ENCODE measurements at places on chromosomes 7 and 10.

GRCh38 chr7:80826520-80827238, 92.2 kb downstream of the SEMA3C start:
- no peak for DNase-seq

GRCh38 chr10:78658645-78659597, 409.8 kb upstream of the ZMIZ1 start:
- DNase-seq, result no peak

- no peak for DNase-seq
Observed at GRCh38 chr7:113742377-113742776, 176.4 kb downstream of the PPP1R3A start.

GRCh38 chr7:156833312-156833711, 59.7 kb downstream of the LMBR1 start:
- DNase-seq, result no peak

DNA sequence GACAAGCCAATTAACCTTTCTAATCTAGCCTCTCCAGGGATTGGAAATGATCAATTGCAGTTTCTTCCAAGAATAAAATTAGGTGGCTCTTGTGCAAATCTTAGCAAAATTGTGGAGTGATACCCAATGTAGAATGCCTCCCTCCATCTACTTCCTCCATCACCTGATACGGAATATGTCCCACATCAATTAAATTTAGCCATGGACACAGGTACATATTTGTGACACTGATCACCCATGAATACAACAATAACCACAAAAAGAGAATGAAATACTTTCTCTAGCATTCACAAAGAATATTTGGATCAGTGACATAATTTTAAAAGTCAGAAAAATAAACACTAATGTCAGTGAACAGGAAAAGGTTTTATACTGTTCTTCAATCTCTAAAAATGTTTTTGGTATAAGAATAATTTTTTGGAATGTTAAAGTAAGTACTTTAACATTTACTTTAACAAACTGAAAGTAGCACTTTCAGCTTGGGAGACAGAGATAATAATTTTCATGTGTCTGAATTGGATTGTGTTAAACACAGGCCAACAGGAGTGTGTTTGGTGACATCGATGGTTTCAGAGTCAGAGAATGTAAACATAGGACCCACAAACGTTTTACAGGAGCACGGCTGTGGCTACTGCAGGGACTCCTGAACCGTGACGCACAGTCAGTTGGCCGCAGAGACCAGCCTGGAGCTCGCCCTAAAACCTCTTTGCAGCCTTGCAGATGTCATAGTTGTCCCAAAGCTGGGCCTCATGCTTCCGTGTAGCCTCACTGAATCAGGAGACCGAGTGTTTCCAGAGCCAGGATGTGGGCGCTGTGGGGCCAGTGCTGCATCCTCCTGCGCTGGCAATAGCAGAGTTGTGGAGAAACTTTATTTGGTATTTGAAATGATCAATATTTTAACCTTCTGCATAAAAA, 7.2 kb downstream of the RBM20 start:
- DNase-seq, result no peak

DNA sequence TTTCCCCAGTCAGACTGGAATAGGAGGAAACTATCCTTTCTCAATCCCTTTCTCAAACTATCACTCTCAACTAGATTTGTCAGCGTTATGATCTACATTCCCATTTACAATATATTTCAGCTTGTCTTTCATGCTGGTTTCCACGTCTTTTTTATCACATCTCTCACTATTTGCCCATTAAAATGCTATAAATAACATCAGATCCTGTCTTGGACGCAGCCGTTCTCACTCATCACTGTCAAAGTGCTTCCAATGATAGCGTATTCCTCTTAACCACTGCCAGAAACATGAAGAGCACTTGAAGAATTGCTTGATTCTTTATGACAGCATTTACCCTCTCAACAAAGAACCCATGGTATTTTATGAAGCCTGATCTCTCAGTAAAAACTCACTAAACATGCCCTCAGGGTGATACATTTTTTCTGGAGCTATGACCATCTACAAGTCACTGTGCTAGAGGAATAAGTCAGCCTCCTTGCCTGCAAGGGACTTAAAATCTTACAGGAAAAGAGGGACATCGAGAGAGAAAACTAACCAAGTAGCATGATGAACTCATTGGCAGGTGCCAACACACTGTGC, 205.6 kb upstream of the PFKP start:
- DNase-seq, result no peak

GRCh38 chr10:25082276-25083204, 66.1 kb downstream of the THNSL1 start:
- no peak for DNase-seq

DNA sequence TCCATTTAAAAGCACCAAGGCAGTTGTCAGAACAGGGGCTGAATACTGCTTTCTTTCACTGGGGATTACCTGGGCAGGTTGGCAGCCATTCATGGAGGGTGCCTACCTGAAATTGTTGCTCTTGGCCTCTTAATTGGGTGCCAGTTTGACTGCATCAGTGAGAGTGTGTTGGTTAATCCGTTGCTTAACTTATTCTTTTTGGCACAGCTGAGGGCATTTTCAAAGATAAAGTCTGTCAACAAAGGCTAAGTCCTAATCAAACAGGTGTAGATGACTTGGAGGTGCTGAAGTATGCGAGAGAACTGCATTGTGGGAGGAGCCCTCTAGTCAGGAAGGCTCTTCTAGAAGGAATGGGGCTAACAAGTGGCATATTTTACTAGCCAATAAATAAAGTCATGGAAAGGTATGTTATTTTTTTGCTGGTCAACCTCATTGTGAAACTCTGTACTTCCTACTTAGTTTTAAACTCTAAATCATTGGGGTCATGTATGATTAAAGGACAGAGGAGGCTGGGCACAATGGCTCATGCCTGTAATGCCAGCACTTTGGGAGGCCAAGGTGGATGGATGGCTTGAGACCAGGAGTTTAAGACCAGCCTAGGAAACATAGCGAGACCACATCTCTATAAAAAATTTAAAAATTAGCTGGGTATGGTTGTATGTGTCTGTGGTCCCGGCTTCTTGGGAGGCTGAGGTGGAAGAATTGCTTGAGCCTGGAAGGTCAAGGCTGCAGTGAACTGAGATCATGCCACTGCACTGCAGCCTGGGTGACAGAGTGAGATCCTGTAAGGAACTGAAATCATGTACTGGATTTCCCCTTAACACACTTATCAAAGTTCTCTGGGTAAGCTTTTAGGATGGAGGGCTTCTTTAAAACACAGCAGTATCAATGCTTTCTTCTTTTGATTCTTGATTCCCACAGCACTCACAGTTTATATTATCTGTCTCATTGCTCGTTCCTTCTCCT, 134.1 kb downstream of the LRMDA start:
- DNase-seq, result no peak

DNA sequence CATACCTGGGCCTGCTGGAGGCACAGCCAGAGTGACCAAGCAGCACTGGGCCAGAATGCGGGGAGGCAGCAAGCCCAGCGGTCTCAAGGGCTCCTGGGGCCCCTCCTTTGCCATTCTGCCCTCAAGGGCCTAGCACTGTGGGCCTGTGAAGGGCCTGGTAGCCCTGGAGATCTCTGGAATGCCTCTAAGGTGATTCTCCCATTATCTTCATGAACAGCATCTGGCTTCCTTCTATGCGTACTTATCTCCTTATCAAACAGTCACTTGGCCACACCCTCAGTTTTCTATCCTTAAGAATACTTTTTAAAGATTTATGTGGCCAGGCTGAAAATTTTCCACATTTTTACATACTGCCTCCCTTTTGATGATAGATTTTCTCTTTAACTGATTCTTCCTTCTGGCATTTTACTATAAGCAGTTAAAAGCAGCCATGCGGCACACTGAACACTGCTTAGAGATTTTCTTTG, 67.5 kb upstream of the CCNY start:
- no peak for DNase-seq

DNA sequence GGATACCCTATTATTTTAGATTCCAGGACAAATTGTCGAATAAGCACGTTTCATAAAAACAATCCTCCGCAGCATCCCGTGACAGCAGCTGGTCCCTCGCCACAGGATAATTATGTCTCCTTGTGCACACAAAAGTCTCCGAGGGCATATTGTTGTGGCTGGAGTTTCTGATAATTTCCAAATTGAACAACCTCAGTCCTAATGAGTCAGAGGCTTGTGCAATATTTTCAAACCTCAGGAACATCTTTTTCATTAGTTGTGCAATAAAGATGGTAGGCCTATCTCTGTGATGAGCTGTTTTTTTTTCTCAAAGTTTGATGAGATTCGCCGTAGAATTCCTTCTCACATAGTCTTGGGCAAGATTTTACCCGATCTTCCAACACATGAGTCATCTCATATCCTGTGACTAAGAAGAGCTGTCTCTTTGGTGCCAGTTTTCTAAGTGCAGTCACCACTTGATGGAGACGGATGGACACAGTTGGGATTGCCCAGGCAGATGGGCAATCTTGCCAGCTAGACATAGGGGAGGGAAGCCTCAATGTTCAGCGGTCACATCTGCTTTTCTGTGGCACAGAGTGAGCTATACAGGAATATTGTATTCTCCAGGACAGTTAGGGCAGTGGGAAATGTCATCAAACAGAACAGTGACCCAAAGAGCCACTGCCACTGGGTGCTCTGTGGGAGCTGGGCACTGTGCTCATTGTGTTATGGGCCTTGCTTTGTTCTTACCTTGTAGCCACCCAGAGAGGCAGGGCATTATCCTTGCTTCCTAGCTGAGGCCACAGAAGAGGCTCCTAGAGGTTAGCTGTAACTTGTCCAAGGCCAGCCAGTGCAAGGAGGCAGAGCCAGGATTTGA, 7.8 kb downstream of the HTRA1 start:
- DNase-seq, result no peak

GRCh38 chr10:21926949-21927348, 76.6 kb downstream of the DNAJC1 start:
- no peak for DNase-seq

DNA sequence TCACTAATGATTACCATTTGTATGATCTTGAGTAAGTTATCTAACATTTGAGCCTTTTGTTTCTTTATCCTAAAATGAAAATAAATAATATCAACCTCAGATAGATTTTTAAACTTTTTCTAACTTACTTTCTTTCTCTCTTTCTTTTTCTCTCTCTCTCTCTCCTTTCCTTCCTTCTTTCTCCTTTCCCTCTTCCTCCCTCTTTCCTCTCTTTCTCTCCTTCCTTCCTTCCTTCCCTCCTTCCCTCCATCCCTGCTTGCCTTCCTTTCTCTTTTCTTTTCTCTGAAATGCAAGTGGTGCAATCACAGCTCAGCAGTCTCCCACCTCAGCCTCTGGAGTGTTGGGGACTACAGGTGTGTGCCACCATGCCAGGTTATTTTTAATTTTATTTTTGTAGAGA, 132.9 kb upstream of the ASAH2 start:
- no peak for DNase-seq

- no peak for DNase-seq
Observed at GRCh38 chr7:91347290-91347689, 83.1 kb downstream of the FZD1 start.

Data from testis (tissue), 5 donors.